GM13977 (cell line): ENCODE measurements at places on chromosomes 16 and 17.

- no peak for DNase-seq
Measured at GRCh38 chr17:41013181-41013580, 4.3 kb upstream of the KRTAP3-1 start.

GRCh38 chr16:11528053-11528452 lies 58.7 kb downstream of the LITAF start:
- no peak for DNase-seq

- no peak for DNase-seq
Measured at GRCh38 chr16:84371553-84371865, 3.2 kb downstream of the ATP2C2 start.

GRCh38 chr16:48231727-48232492 lies 12.2 kb upstream of the LONP2 start:
- peak; percentile 70 for DNase-seq

GRCh38 chr16:12896562-12896961 lies 4.8 kb upstream of the SHISA9 start:
- DNase-seq: no peak

GRCh38 chr16:87618216-87618615 lies 15.9 kb downstream of the JPH3 start:
- no peak for DNase-seq

DNA sequence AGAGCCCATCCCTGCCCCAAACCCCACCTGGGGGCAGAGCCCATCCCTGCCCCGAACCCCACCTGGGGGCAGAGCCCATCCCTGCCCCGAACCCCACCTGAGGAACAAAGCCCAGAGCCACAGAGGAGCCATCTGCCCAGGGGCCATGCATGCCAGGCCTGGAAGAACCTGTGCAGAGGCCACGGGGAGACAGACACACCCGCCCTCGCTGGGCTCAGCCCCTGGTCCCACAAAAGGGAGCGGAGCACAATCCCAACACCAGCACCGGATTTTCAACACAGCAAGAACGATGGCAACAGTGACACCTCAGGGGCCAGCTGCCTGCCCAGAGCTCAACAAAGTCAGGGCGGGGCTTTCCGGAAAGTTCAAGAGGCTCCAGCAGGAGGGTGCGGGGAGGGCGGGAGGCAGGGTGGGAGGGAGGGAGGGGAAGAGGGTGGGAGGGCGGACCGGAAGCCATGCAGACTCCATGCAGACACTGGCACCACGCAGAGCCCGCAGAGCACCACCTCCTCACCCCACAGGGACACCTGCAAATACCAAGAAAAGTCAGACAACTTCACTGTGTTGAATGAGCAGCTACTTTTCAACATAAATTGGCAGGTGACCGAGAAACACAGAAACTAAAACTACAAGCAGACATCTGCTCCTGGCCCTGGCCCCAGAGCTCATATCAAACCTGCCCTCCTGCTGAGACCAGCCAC lies 27.9 kb upstream of the C16orf95 start:
- DNase-seq: no peak

DNA sequence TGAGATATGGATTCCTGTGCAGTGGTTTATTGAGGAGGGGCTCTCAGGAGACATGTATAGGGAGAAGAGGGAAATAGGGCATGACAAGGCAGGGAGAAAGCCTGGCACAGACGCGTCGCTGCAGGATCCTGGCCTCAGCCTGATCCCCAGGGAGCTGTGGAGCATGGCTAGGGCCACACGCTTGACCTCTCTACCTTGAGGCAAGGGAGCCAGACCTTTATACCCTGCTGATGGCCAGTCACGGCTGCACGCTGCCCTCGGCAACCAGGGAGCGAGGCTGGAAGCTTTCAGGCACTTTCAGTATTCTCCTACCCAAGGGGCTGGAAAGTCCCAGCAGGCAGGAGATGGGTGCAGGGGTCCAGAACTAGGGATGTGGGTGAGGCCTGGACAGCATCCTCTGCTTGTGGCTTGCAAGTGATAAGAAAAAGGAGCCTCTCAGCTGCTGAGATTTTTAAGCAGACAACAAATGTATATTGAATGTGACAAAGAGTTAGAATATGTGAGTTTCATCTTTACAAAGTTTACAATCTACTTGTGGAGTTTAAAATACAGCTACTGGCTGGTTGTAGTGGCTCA lies 10.0 kb upstream of the KLHL36 start:
- no peak for DNase-seq

- DNase-seq: no peak
Measured at GRCh38 chr17:78589885-78590284, 12.7 kb upstream of the DNAH17 start.

- DNase-seq: no peak
Measured at GRCh38 chr17:48909783-48910182, 1.6 kb downstream of the UBE2Z start.

- no peak for DNase-seq
Measured at GRCh38 chr17:74031316-74032090, 172.0 kb upstream of the RPL38 start.

DNA sequence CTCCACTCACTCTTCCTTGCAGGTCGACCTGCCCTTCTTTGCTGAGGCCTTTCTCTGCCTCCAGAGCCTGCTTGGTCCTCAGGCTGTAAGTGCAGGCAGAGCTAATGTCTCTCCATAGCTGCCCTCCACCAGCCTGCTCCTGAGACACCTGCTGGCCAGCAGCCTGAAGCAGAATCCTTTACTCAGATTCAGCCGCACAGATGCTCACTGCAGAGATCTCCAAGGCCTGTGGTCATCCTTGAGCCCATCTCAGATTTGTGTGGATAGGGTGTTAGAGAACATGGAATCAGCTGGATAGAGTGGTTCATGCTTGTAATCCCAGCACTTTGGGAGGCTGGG lies 11.5 kb downstream of the DEXI start:
- DNase-seq: no peak

DNA sequence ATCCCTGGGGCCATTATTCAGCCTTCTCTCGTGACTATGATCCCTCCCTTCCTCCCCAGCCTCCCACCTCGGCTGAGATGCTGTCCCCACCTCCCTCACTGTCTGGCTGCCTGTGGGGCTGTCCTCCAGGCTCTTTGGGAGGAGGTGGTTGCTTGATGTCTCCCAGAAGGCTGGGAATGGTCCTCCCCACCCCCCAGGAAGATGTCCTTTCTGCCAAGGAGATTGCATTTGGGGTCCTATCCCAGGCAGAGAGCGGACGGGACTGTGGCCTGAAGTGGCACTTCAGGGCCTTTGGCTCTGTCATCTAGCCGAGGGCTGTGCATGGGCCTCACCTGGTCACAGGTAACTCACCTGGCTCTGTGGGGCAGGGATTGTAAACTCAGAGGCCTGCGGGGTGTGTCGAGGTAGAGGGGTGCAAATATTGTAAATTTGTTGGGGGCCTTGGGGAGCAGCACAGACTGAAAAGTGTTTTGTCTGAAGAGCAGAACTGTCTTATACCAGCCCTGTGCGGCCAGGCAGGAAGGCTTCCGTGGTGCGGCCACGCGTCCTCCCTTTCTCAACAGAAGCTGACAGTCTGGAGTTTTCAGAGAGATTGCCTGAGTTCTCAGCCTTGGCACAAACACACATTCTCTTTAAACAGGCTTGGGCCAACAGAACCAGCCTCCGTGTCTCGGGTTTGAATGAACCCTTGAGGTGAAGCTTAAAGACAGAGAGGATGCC lies 177.9 kb downstream of the SEC14L1 start:
- no peak for DNase-seq

DNA sequence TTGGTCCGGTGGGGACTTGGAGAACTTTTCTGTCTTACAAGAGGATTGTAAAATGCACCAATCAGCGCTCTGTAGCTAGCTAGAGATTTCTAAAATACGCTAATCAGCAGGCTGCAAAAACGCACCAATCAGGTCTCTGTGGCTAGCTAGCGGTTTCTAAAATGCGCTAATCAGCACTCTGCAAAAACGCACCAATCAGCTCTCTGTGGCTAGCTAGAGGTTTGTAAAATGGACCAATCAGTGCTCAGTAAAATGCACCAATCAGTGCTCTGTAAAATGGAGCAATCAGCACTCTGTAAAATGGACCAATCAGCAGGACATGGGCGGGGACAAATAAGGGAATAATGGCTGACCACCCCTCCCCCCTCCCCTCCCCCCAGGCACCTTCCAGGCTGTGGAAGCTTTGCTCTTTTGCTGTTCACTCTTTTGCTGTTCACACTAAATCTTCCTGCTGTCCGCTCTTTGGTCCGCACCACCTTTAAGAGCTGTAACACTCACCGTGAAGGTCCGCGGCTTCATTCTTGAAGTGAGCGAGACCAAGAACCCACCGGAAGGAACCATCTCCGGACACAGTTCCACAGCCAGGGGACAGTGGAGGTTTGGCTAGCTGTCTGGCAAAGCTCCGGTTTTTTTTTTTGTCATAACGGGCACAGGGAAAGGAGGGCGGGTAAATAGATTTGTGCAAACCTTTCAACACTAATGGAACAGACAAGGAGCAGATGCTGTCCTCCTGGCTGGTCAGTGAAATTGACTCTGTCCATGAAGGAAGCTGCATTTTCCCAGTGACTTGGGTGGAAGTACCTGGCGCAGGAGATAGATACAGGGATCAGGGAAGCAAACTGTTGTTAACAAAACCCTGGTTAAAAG lies 8.3 kb downstream of the PITPNC1 start:
- DNase-seq: no peak

GRCh38 chr17:50919321-50920040 lies 53.3 kb upstream of the TOB1 start:
- DNase-seq: peak; percentile 82

DNA sequence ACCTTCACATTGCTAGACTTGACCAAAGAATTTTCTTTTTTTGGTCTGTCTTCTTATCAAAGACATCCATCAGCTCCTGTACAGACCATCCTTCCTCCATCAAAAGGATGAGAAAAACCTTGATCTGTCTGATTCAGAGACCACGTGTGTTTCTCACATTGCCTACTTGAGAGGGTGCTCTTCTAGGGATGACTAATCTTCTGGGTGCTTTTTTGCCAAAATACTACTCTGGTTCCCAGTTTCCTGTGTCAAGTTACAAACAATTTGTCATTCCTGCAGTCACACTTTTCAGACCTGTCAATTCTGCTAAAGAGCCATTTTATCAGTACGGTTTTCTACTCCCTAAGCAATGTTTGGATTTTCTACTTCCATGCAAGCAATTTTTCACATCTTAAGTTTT lies 492.2 kb downstream of the CDH11 start:
- no peak for DNase-seq

GRCh38 chr17:78219396-78220150 lies 5.5 kb downstream of the BIRC5 start:
- no peak for DNase-seq

DNA sequence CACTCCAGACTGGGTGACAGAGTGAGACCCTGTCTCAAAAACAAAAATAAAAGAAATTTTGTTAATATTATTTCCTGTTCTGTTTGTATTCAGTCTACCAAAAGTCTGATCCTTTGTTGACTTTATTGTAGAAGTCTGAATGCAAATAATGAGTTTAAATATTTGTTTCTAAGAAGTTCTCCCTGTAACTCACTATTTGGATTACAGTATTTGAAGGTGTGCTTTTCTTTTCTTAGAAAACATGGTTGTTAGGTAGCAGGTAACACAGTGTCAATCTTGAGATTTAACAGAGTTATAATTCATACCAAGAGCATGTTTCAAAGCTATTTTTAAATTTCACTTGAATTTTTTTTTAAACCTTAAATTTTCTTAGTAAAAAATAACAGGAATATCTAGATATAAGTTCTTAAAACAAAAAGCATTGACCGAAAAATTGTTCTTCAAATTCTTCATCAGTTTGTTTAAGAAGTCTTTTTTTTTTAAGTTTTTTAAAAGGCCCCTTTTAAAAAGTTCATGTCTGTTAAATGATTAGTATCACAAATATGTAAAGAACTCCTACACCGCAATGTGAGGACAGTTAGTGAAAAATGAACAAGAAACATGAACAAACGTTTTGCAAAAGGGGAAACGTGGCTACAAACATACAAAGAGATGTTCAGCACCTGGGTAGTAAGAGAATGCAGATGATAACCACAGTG lies 35.0 kb downstream of the GAN start:
- DNase-seq: no peak

GRCh38 chr16:15604460-15605440 lies 38.2 kb downstream of the MARF1 start:
- no peak for DNase-seq

DNA sequence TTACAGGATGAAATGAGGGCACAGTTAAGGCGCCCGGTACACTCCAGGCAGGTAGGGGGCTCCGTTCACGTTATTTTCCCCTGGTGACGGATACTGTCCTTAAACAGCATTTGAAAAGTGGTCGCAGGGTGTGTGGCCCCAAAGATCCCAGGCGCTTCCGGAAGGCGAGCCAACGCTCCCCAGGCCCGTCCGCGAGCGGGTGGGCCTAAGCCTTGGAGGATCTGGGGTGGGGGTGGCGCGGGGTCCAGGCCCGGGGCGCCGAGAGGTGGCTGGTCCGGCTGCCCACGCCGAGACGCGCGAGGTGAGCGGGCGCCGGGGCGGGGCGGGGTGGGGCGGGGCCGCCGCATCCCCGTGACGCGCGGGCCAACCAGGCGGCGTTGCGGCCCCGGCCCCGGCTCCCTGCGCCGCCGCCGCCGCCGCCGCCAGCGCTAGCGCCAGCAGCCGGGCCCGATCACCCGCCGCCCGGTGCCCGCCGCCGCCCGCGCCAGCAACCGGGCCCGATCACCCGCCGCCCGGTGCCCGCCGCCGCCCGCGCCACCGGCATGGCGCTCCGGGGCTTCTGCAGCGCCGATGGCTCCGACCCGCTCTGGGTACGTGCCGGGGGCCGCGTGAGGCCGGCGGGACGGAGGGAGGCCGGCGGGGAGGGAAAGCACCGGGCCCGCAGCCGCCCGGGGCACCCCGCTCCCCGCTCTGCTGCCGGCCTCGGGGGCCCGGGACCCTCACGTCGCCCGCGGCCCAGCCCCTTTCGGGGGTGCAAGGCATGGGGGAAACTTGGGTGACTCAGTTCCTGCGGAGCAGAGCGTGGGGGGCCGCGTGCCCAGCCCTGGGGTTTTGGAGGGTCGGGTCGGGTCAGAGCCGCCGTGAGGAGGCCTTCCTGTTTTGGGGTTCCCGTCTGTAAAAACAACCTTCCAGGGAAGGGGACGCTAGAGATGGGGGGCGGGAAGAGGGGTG lies at the start of gene ABCC1:
TSS of gene ABCC1 (plus strand) at position 407 of the 951 bp plus-strand sequence. CDS start at position 543, 136 bp downstream.
- DNase-seq: peak; percentile 91

DNA sequence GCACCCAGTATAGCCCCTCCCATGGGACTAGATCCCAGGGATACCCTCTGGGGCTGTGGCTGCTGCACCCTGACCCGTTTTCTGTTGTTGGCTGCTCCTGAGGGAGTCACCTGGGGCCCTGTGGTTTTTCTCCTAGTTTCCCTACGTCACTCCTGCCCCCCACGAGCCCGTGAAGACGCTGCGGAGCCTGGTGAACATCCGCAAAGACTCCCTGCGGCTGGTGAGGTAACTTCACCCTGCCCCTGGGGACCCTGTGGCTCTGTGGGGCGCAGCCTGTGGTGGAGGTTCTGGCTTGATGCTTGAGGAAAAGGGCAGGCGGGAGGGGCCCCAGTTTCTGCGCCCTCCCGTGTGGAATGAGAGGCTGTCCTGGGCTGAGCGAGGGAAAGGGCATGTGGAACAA lies 27.2 kb downstream of the MGRN1 start:
- no peak for DNase-seq

DNA sequence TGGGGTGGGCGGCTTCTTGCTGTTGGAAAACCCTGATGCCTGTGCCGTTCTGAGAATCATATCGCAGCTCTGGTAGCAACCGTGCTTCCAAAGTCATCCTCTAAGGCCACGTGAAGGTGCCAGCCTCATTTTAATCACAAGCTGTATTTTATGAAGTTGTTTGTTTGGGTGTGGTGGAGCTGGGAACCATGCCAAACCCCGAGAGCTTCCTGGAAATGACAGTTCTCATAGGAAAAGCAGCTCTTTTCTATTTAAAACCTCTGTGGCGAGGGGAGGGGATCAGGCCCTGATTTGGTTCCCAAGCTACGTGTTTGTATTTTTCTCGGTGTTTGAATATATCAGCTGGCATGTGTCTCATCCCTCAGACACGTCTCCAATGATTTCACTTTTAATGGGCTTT lies 21.7 kb downstream of the KNOP1 start:
- DNase-seq: no peak
